NCI-H1694 (cell line): ENCODE measurements at places on chromosomes 2 and 18.

DNA sequence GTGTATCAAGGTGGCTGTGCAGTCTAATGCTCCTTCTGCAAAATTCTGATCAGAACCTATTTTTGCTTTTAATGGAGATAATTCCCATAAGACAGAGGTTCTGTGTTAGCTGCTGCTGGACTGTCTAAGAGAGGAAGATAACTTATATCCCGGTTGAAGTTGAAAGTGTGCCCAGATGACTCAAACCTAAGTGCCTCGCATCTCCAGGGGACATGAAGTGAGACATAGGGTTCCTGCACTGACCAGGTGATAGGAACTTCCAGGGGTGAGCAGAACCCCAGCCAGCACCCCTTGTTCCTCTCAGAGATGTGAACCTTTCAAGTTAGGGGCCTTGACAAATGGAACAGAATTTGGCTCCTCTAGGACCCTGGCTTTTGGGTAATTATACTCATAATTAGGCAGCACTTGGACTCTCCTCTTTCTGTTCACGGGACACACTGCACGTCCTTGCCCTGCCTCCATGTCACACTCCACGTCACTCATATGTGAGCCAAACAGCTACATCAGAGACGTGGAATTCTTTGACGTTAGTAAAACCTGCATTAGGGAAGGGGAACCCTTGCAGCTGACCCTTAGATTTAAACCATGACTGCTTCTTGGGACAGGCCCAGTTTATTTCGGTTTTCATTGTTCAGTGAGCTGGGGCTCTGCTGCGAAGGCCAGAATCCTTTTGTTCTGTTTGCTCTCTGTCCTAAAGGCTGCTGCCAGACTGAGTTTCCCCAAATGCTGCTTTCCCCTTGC, 104.5 kb upstream of the ALPP start:
- no peak for DNase-seq

GRCh38 chr2:124755386-124755785, 730.3 kb downstream of the CNTNAP5 start:
- DNase-seq: no peak

DNA sequence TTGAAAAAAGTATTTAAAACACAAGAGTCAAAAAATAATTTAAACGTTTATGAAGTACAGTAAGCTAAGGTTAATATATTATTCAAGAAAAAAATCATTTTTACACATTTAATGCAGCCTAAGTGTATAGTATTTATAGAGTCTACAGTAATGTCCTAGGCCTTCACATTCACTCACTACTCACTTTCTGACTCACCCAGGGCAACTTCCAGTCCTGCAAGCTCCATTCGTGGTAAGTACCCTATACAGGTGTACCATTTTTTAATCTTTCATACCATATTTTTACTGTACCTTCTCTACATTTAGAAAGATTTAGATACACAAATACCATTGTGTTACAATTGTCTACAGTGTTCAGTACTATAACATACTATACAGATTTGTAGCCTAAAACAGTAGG, 20.9 kb upstream of the RPRD1A start:
- no peak for DNase-seq

- DNase-seq: no peak
These were observed 1.7 kb upstream of the FOSL2 start for GRCh38 chr2:28390746-28391563.

DNA sequence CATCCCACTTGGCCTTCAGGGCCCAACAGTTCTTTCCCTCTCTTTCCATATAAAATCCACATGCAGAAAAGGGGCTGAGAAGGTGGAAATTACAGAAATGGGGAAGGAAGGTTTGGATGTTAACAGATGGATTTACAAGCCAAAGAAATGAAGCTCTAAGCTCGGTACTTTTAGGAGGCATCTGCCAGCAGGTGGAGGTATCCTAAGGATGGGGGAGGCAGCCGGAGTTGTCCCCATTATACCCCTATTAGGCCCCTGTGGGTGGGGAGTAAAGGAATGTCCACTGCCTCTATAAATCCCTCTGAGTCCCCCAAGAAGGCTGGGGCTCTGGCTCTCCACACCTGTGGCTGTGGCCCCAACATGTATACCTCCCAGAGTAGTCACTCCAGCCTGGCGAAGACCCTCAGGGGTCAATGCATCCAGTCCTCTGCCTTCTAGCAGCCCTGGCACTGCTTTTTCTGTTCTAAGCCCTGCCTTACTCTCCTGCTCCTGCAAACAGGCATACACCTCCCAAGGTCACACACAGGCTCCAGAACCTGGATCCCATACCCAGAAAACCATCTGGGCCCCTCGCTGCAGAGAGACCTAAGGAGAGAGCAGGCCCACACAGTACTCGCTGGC, 1.2 kb downstream of the FBXO41 start:
- DNase-seq: no peak

GRCh38 chr18:59141294-59142068, 1.8 kb downstream of the SEC11C start:
- DNase-seq: no peak

DNA sequence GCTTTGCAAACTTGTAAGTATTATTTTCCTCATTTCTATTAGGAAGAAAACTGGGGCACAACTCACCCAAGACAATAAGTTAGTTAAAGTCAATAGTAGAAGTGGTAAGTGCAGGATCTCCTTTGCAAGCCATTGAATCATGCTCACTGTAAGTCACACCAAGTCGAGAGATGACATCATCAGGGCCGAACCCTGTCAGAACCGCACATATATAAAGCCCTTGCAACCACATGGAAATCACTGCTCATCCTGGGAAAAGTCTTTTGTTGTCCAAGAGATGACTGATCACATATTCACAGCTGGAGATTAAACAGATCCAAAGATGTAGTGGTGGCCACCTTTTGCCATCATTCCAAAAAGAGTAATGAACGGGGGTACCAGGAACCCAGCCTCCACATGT, 484.8 kb upstream of the ID2 start:
- DNase-seq: no peak

DNA sequence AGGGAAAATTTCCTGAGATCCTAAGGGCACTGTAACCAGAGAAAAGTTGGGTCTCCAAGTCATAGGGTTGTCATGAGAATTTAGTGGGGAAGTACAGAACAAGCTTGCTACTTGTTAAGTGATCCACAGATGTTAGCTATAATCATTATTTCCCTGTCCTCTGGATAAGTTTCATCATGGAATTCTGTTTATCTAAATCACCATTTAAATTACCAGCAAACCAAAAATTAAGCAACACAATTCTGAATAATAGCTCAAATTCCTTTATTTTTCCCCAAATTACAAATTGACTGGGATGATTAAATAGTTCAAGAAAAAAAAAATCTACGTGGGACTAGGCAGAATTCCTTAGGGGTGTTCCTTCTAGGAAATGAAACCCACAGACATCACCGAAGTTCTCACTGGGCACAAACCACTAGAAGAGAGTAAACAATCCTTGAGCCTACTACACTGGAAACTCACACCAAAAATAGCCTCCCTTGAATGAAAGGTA, 159.5 kb downstream of the COL6A3 start:
- no peak for DNase-seq

GRCh38 chr2:173997269-173997668, 32.1 kb upstream of the SP3 start:
- no peak for DNase-seq

- DNase-seq: no peak
These were observed 45.5 kb downstream of the HNRNPLL start for GRCh38 chr2:38557217-38557616.

GRCh38 chr18:22088029-22088428, 81.4 kb upstream of the GATA6 start:
- DNase-seq: no peak

- DNase-seq: no peak
These were observed 14.6 kb upstream of the KCNE4 start for GRCh38 chr2:223037445-223037800.

- no peak for DNase-seq
These were observed 387.9 kb upstream of the POU3F3 start for GRCh38 chr2:104465981-104466380.

DNA sequence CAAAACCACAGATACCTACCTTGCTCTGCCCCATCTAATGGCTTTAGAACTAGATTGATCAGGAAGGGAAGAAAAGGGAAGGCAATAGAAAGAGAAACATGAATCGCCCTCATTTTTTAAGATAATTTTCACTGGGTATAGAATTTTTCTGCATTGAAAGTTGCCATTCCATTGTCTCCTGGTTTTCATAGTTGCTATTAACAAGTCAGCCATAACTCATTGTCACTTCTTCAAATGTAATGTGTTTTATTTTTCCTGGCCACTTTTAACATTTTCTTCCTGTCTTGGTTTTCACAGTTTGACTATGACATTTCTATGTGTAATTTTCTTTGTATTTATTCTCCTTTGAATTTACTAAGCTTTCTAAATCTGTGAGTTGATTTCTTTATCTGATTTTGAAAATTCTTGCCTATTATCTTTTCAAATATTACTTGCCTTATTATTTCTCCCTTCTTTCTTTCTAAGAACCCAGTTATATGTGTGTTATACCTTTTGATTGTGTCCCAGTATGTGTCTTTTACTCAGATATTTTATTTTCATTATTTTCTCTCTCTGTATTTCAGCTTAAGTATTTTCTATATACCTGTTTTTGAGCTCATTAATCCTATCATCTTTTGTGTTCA, 85.5 kb upstream of the GLI2 start:
- no peak for DNase-seq

DNA sequence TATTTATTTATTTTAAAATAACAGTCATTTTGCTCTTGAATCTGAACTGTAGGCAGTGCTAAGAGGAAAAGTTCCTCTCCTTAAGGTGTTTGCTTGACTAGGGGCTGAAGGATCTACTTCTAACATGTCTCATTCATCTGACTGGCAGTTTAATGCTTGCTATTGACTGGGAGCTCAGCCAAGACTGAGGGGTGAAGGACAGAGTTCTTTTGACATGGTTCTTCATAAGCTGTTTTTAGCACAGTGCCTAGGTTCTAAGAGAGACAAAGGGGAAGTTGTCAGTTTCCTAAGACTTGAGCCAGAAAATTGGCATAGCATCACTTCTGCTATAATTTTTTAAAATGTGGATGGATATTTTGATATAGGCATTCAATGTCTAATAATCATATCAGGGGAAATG, 73.0 kb downstream of the COMMD1 start:
- DNase-seq: no peak

GRCh38 chr2:158189526-158189925, 87.8 kb downstream of the UPP2 start:
- DNase-seq: no peak

DNA sequence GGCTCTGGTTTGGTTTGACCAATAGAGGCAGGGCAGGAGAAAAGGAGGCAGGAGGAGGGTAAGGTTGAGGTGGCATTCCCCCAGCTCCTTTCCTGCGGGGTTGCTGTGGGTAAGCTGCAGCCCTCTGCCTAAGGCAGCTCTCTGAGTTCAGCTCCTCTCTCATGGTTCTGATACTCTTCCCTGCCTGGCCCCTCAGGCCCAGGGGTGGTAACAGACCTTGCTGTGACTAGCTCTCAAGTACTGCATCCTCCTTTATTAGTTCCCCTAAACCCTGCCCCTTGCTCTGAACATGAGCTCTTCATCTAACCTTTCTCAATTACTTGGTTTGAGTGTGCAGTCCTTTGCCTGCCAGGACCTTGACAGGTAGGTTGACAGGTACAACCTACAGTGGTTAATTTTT, 205.5 kb downstream of the SLC4A3 start:
- no peak for DNase-seq

DNA sequence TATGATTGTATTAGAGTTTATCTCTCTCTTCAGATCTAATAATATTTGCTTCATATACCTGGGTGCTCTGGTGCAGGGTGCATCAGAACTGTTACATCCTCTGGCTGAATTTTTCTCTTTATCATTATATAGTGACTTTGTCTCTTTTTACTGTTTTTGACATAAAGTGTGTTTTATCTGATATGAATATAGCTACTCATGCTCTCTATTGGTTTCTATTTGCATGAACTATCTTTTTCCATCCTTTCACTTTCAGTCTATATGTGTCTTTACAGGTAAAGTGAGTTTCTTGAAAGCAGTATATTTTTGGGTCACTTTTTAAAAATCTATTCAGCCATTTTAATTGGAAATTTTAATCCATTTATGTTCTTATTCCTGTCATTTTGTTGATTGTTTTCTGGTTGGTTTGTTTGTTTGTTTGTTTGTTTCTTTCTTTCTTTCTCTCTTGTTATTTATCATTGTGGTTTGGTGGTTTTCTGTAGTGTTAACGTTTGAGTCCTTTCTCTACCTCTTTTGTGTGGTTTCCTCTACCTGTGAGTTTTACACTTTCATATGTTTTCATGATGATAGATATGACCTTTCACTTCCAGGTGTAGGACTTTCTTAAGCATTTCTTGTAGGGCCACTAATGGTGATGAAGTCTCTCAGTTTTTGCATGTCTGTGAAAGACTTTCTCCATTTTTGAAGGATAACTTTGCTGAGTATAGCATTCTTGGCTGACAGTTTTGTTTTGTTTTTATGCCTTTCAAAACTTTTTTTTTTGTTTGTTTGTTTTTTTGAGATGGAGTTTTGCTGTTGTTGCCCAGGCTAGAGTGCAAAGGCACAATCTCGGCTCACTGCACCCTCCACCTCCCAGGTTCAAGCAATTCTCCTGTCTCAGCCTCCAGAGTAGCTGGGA, 54.9 kb downstream of the CCNT2 start:
- no peak for DNase-seq

DNA sequence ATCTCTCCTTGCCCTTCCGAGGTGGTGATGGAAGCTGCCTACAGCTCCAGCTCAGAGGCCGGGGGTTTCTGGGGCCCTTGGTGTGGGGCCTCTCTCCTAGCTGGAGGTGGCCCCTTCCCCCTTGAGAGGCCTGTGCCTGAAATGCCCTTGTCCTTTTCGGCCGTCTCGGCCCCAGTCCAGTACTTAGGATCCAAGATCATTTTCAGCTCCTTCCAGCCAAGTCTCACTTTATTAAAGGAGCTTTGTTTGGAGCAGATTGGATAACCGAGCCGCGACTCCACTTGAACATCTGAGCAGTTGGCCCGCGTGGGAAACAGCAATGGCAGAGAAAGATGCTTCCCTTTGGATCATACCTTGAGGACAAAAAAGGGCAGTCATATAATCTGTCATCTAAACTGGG, 125.0 kb downstream of the NEDD4L start:
- DNase-seq: no peak

- DNase-seq: no peak
These were observed 35.8 kb downstream of the FAM178B start for GRCh38 chr2:96950381-96951124.

- no peak for DNase-seq
These were observed 19.6 kb upstream of the REL start for GRCh38 chr2:60861736-60862135.

DNA sequence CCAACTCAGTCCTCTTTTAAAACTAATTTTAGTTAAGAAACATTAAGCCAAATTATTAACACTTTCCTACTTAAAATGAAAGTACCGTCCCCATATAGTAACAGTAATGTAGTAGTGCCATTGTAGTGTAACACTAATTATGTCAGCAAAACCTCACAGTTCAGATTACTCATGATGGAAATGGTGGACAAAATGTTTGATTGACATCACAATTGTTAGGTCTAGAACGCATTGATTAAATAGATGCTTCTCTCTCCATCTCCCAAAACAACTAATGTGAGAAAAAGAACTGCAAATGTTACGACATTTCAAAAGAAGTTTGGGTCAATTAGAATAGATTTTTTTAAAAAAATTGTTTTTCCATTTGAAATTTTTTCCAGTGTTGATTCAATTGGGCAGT, 1.2 kb upstream of the ATF2 start:
- no peak for DNase-seq
